SIG-M5 (cell line): ENCODE measurements at places on chromosomes 11 and 22.

DNA sequence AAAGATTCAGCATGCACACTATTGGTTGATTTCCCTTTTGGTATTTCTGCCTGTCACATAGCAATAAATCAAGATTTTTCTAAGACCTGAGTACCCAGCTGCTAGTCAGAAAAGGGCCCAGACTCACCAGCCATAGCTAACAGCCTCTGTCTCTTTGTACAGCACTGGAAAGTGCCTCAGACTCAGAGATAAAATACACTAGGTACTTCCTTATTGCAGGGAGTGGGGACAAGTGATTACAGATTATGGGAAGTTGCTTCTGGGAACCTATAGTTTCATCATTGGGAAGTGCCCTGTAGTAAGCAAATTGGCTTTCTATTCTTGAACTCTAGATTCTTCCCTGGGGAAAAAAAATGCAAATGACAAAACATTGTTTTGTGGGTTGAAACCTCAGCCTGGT is at the start of gene CASP5:
CASP5 (minus strand) TSS at position 166 of the 400 bp plus-strand sequence; CDS start at position 134, 32 bp downstream.
- no peak for DNase-seq

- DNase-seq: no peak
These were observed 17.3 kb upstream of the RASD2 start for GRCh38 chr22:35523167-35523947.

DNA sequence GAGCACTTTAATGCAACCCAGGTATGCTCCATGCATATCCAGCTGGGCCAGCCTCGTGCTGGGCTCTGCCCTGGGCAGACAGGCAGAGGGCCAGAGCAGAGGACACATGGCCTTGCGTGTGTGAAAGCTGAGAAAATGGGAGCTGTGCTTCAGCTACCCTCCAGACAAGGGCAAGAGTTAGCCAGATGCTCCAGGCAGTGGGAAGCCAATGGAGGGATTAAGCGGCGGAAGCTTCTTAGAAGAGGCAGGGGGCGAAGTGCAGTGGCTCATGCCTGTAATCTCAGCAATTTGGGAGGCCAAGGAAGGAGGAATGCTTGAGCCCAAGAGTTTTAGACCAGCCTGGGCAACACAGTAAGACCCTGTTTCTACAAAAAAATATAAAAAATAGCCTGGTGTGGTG is 9.8 kb upstream of the ARHGEF17 start:
- DNase-seq: no peak

- DNase-seq: no peak
These were observed 27.2 kb downstream of the OR2AT4 start for GRCh38 chr11:75069473-75069872.

DNA sequence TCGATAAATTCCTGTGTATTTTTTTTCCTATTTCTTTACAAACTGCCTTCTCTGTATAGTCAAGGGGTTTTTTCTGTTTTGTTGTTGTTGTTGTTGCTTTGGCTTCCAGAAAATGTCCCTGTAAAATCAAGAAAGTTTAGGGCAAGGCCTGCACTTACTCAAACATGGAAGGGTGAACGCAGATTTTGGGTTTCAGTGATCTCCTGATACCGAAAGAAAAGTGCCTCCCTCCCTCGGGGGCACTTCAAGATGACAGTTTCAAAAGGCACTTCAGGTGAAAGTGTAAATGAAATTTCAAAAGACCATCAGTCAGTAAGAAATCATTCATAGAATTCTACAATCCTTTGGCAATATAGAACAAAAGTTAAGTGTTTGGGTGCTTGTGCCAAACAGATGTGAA is 43.4 kb upstream of the TMPRSS4 start:
- DNase-seq: no peak

- no peak for DNase-seq
These were observed 8.8 kb upstream of the MED17 start for GRCh38 chr11:93775289-93775688.

DNA sequence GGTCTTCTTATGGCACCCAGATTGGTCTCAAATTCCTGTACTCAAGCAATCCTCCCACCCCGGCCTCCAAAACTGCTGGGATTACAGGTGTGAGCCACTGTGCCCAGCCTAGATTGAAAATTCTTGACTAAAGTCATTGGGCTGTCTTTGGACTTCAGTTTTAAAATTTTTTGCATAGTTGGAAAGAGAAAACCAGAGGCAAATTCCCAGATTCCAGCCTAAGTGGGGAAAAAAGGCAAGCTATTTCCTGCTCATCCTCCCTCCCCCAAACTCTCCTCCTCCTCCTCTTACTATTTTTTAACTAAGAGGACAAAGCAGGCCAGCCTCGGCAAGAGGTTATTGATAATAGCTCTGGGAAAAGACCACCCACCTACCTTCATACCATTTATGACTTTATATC is 78.6 kb upstream of the CLMP start:
- no peak for DNase-seq

GRCh38 chr11:95165638-95166037 is 65.4 kb downstream of the SESN3 start:
- DNase-seq: no peak

GRCh38 chr22:22710719-22711531 is 66.5 kb downstream of the GGTLC2 start:
- DNase-seq: no peak

DNA sequence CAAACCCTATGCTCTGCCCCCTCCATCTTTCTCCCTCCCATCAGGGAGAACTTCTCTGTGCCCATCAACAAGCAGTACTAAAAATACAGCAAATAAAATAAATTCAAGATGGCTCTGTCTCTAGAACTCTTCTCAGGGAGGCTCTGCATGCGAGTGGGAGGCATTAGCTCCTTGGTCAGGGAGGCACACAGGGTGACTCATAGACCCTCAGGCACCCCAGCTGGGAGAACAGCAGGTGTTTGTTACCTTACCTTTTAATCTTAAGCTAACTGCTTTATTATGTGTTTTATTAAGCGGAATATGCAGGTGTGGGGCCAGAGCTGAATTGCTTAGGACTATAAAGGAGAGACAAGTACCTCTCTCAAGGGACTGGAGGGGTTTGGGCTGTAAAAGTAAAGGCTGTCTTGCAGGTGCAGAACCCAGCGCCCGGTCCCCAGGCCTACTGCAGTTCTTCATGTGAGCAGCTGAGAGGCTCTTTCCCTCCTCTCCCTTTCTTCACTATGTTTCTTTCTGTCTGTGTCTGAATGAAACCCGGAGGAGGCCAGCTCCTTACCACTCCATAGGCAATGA is 20.8 kb downstream of the CSNK2A3 start:
- no peak for DNase-seq

DNA sequence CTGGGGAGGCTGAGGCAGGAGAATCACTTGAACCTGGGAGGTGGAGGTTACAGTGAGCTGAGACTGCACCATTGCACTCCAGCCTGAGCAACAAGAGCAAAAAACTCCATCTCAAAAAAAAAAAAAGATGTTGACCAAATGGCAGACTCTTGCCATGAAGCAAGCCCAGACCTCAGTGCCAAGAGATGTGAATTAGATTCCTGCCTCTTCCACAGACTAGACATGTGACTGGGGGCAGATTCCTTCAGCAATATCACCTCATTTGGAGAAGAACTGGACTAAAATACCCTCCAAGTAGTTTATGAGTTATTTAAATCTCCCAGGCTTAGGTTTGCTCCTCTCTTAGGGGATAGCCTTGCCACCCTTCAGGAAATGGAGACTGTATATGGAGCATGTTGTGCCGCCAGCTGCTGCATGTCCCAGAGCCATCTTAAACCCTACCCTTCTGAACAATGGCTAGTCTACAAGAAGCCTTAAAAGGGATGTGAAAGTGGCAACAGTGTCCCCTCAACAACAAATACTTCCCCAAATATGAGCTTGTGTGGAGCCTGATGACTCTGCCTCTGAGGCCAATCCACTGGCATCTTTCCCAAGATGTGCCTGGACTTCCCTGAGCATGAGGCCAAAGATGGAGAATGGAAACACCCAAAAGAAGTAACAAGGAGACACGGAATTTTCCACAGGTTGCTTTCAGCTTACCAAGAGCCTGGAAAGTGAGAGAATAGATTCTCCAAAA is 763 bp upstream of the MS4A7 start:
- DNase-seq: peak; percentile 78

DNA sequence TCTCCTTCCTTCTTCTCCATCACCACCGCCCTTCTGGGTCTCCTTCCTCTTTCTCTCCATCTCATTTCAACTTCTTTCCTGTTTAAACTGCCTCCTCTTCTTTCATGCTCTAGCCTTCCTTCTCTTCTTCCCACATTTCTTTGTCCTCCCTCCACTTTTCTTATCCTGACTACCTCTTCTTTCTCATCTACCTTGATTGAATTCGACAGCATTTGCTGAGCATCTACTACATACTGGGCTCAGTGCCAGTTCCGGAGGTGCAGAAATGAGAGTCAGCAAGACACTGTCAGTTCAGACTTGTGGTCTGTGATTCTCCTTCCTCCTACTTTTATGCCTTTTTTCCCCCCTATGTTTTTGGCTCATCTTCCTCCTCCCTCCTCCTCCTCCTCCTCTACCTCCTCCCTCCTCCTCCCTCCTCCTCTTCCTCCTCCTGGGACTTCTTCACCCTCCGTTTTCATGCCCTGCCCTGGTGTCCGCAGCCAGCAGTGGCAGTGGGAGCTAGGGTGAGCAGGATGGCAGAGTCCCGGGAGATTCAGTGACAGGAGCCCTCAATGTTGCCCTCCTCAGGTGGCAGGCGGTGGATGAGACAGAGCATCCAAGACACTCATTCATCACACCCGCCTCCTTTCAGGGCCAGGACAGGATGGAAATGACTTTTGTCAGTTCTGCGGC is 146.0 kb upstream of the SEZ6L start:
- no peak for DNase-seq

GRCh38 chr11:36412781-36413383 is 97.2 kb downstream of the TRAF6 start:
- no peak for DNase-seq
